Activated naive CD8-positive, alpha-beta T cell treated with anti-CD3 and anti-CD28 coated beads, Interleukin-2, amount 50 U/mL, for 16 hours (primary cell): ENCODE measurements at places on chromosomes 16 and 17.
A peak's percentile ranks its signal among the peaks of the same experiment; 100 is the strongest.

GRCh38 chr16:31569360-31569717 is 41.6 kb downstream of the AHSP start:
- no peak for DNase-seq

DNA sequence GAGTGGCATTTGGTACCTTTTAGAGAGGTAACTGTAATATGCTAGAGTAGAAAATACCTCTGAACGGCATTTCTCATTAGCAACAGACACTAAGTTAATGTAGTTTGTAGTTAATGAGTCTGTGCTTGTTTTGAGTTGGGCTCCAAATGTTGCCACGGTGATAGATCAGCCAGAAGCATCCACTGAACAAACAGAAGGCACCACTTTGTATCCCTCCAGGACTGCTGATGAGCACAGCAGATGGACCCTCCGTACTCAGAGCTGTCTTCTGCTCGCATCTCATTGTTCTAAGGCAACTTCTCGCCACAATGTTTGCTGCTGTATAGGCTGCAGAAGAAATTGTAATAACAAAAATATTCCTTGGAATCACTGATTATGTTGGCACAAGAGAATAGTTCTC is 56.1 kb downstream of the TNRC6C start:
- DNase-seq = no peak

- DNase-seq = no peak
Observed at GRCh38 chr17:36544044-36544306, 744 bp upstream of the GGNBP2 start.

DNA sequence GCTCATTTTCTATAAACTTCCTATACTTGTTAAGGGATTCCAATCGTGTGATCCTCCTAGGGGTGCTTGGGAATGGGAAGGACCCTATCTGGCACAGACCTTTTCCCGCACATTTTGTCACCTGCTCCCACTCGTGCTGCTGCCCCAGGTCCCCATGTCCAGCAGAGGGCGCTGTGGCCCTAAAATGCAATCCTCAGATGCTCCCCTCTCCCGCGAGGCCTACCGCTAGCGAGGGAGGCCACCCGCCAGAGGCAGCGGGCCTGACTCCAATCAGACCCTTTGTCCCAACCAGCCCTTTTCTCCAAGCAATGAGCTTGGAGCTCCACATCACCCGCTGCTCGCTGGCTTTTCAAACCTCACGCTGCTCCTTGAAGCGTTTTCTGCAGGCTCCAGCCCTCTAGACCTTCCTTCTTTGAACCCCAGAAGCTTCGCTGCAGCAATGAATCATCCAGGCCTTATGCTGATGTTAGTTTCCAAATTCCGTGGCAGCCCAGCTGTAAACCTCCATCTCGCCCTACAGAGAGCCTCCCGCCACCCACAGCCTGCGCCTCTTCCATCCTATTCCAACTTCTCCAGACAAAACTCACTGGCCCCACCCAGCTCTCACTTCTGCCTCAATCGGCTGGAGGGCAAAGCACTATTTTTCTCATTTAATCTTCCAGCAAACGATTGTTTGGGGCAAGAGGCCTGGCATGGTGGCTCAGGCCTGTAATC is 23.6 kb upstream of the FZD2 start:
- DNase-seq = peak; percentile 77

DNA sequence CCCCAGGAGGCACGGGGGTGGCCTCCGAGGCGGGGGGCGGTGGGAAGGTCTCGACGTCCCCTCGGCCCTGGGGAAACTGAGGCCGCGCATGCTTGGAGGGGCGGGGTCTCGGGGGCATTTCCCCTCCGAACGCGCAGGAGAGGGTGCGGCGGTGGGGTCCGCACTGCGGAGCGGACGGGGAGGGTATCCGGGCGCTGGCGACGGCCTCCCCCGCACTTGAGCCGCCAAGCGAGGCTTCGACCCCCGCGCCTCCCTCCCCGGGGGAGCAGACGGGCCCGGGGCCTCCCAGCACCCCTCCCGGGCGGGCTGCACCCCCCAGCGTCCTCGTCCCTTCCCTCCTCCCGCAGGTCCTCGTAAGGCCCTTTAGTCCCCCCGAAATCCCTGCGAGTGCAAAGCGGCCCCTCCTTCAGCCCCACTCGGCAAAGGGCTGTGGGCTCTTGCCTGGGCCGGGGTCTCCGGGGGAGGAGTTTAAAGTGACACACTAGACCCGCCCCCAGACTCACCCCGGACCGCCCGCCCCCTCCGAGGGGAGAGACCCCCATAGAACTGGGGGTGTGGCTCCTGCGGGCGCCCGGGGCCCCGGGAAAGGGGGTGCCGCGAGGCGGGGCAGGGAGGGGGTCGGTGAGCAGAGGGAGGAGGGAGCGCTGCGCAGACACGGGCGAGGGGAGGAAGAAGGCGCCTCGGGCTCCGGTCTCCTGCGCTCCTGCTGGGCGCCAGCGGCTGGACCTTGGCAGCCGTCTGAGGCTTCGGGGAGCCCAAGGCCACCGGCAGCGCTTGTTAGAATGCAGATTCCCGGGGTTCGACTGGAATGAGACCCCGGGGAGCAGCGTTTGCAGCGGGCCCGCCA is 632 bp downstream of the BAIAP3 start:
- no peak for DNase-seq

DNA sequence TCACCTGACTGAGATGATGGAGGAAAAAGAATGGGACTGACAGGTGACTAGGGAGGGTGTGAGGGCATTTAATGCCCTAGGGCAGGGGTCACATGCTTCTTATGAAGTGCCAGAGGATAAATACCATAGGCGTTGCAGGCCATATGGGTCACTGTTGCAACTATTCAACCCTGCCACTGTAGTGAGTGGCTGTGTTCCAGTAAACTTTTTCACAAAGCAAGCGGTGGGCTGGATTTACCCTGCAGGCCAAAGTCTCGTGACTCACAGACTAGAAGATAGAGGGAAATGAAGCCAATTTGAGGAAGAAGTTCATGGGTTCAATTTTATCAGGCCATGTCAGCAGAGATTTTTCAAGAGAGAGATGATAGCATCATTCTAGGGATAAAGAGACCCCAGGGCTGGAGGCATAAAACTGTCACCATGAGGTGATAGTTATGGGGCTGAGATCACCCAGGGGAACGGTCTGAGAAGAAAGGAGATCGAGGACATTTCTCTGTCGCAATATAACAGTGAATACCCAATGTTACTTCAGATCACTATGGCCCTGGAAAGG is 8.6 kb downstream of the ARHGAP17 start:
- no peak for DNase-seq

- DNase-seq = no peak
Observed at GRCh38 chr17:64658931-64659330, 3.2 kb downstream of the SMURF2 start.

GRCh38 chr17:57296231-57296630 is 39.9 kb downstream of the MSI2 start:
- no peak for DNase-seq

- DNase-seq = no peak
Observed at GRCh38 chr17:80243526-80244433, 16.9 kb upstream of the RNF213 start.

DNA sequence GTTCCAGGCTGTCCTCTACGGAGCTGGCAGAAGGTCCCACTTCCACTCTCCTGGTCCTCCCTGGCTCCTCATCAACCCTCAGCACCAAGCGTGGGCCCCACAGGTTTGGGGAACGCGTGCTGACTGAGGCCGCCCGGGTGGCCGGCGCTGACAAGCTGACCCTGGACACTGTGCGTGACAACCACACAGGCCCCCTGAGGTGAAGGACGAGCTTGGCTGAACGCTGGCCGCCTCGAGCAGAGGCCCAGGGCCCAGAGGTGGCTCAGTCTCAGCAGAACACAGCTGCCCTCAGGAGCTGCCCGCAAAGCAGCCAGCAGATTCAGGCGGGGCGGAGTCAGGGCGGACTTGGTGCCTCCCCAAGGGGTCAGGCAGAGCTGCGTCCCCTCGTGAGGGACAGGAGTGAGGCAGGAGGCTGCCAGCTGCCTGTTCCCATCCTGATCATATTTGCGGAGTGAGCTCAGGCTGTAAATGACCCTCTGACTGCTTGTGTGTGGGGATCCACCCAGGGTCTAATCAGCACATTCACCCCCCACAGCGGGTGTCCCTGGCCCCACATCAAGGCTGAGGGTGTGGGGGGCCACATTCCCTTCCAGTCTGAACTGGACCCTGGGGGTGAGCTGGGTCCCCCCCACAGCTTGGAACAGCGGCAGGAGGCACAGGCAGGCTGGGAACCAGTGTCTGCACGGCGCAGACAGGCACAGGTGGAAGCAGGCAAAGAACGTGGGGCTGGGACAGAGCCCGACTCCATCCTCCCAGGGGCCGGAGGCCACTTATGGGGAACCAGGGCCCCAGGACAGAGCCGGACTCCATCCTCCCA is 105.1 kb upstream of the METRNL start:
- DNase-seq = no peak

DNA sequence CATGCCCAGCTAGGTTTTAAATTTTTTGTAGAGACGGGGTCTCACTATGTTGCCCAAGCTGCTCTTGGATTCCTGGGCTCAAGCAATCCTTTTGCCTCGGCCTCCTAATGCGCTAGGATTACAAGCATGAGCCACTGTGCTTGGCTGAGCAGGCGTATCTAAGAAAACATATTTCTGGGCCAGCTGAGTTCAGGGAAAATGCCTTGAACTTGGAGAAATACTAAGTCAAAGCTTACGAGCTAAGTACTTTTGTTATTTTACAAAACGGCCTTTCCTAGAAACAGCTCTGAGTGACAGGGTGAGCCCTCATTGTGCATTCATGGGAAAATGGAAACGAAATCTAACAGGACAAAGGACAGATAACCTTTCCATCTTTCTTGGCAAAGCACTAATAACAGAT is 24.7 kb downstream of the DNAI2 start:
- DNase-seq = no peak

DNA sequence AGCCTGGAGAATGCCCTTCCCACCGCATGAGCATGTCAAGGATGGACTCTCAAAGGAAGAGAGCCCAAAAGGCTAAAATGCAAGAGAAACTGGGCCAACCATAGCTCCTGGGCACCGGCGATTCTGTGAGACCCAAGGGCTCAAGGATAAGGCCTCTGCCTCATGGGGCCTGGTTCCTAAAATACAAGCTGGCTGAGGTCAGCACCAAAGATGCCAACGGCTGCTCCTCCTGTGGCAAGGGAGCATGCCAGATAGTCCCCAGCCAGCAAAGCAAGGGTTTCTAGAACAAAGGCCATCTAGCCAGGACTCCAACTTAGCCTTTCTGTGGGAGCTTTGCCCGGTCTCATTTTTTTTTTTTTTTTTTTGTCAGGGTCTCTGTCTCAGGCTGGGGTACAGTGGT is 20.1 kb downstream of the GPRC5B start:
- no peak for DNase-seq

DNA sequence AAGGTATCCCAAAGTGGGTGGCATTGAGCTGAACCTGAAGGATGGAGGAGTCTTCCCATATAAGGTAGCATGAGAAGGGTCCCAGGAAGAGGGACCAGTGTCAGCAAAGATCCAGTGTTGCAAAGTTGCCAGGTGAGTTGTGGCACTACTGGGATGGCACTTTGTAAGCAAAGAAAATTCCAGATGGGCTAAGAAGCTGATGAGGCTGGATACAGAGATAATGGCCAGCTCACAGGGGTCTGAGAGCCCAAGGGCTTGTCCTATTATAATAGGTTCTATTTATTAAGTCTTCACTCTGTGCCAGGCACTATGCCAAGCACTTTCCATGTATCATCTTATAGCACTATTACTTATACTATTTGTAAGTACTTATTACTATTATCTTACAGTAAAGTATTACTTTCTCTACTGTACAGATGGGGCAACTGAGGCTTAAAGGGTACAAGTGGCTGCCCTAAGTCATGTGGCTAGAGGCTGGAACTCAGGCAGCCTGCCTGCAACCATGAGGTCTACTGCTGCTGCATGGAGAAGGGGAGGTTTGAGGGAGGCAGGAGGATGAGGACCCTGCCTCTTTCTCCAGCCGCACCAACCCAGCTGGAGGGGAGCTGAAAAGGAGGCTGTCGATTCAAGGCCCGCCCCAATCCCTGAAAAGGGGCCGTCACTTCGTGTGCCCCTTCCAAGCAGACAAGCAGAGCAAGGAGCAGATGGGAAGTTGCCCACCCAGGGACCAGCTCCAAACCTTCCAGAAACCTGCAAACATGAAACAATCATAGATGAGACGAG is 86.5 kb downstream of the C16orf78 start:
- DNase-seq = no peak

DNA sequence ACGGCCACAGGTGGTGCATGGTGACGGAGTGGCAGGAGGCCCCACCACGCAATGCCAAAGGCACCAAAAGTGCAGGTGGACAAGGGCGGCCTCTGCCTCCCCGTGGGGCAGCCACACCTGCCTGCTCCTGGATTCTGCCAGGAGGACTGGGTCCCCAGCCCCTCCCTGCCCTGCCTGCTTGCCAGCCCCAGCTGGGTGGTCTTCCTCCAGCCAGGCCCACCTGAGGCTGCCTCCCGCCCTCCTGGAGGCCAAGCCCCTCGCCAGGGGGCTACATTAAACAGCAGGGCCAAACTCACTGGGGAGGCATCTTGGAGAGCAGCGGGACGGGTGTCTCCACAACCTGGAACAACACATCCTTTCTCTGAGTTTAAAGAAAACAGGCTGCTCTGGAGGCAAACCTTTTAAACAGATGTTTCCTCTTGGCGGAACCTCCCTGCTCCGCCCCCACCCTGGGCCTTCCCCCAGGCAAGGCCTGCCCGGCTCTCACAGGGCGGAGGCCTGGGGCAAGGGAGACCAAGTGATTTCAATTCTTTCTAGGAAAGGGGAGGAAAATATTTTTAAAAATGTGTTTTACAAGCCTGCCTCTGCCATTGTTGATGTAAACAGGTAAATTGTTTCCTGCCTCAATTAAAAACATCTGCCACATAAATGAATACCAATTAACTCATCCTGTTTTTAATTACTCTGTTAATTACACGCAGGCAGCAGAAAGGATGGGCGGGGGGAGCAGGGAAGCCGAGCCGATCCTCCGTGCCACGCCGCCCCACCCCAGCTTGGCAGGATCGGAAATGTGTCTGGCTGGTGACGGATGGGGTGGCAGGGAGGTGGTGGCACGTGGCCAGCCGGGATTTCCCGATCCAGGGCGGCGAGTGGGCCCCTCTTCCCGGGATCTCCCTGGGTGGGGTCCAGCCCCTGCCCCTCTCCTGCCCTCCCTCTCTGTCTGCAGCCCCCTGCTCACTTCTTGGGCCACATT is 54.4 kb upstream of the PABPN1L start:
- no peak for DNase-seq

DNA sequence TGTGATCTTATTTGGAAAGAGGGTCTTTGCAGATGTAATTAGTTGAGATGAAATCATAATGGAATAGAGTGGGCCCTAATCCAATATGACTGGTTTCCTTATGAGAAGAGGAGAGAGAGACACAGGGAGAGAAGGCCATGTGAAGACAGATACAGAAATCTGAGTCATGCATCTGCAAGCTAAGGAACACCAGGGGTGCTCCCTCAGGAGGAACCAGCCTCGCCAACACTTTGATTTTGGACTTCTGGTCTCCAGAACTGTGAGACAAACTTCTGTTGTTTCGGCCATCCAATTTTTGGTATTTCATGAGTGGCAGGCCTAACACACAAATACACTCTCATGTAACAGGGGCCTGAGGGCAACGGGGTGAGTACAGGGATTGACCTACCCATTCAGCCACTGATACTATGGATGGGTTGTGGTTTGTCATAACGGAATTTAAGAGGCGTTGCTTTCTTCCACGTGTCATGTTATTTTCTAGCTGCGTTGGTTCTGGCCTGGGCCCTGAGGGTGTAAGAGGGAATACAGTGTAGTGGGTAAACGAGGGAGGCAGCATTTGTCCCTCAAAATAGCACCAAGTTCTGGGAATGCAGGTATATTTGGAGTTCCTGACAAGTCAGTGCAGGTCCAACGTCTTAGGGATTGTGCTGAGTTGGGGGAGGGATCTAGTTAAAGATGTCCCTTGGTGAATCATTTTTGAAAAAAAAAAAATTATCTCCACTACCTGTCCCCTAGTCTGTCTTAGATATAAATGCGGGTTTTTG is 17.7 kb downstream of the PLCG2 start:
- DNase-seq = no peak
